ENCODE measurements at places on chromosomes 3 and 15. TPM values are rescaled to one million over a fixed set of nuclear protein-coding genes. Genes with fewer than 3 reads are reported as not detected.

GRCh38 chr15:52208306-52208946, 17.2 kb upstream of the GNB5 start:
- H3K4me3 ChIP-seq, result no peak overlapping the region
- DNase-seq, result peak; percentile 37
- no peaks in the 10 kb centered on the region for H3K27me3 ChIP-seq
- no peak overlapping the region for H3K27ac ChIP-seq
- peaks cover 5% of the 10 kb centered on the region for H3K36me3 ChIP-seq

The PRR20G gene
- not detected for total RNA-seq

GRCh38 chr15:92074101-92074500, 220.6 kb downstream of the SLCO3A1 start:
- no peaks in the 10 kb centered on the region for H3K4me1 ChIP-seq
- no peaks in the 10 kb centered on the region for H3K36me3 ChIP-seq
- H3K27ac ChIP-seq, result no peak overlapping the region
- no peak for DNase-seq
- no peak overlapping the region for H3K4me3 ChIP-seq

DNA sequence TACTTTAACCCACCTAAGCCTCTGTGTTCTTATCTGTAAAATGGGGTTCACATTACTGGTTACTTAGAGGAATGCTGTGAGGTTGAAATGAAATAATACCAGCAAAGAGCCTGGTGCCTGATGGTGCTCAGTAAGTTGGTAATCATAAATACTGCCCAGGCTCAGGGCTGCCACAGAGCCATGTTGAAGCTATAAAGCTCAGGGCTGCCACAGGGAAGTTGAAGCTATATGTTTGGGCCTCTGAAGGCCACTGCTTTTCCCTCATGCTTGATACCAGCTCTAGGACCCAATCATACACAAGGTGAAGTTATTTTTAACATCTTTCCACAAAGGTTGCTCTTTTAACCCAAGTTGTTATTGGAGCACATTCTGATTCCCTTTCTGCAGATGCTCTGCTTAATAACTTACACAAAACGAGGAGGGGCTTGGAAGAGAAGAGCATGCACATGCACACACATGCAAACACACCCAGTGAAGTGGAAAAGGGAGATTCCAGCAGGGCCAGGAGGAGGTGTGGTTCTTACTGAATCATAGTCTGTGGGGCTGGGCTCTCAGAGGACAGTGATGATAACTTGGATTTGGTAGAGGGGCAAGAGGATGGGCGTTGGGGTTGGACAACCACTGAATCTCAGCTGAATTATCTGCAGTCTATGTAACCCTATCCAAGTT, 17.4 kb downstream of the PARP14 start:
- H3K27ac ChIP-seq, result peak overlapping the region; percentile 4
- H3K4me3 ChIP-seq, result no peak overlapping the region
- H3K4me1 ChIP-seq, result no peaks in the 10 kb centered on the region
- H3K27me3 ChIP-seq, result no peaks in the 10 kb centered on the region

The SCN11A gene
- total RNA-seq, result 0.38 TPM

Data from thymus (tissue), 14 donors.